CD8-positive, alpha-beta memory T cell (primary cell): ENCODE measurements at places on chromosomes 2 and 18.

GRCh38 chr2:130288467-130289403, 54.0 kb upstream of the IMP4 start:
- DNase-seq, result no peak
- H3K4me3 ChIP-seq, result no peak overlapping the region
- H3K36me3 ChIP-seq, result no peaks in the 10 kb centered on the region
- no peaks in the 10 kb centered on the region for H3K4me1 ChIP-seq
- H3K27me3 ChIP-seq, result no peaks in the 10 kb centered on the region
- no peak overlapping the region for H3K27ac ChIP-seq

- no peak overlapping the region for H3K27ac ChIP-seq
- no peaks in the 10 kb centered on the region for H3K4me1 ChIP-seq
- no peaks in the 10 kb centered on the region for H3K36me3 ChIP-seq
- H3K4me3 ChIP-seq, result no peak overlapping the region
- no peak for DNase-seq
Measured at GRCh38 chr18:76126327-76126726, 368.7 kb downstream of the ZNF516 start.

GRCh38 chr2:167933097-167933814, 314.1 kb downstream of the STK39 start:
- DNase-seq, result no peak
- no peak overlapping the region for H3K27ac ChIP-seq
- no peaks in the 10 kb centered on the region for H3K4me1 ChIP-seq
- no peaks in the 10 kb centered on the region for H3K36me3 ChIP-seq
- H3K27me3 ChIP-seq, result no peaks in the 10 kb centered on the region

DNA sequence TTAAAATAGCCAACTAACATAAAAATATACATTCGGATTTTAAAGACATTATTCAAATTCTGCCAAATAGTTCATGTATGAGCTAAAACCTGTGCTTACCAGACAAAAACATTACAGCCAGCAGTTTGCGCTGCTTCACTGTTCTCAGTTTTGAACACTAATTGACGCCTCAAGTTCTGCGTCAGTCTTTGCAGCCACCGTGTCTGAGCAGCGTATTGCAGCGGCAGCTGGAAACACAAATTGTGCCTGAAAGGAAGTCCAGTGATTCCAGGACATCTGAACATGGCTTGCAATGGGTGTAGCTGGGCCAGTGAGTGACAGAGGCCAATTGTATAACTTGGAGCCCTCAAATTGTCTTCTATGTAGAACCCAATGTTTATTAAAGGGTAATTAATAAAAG, 267.6 kb downstream of the TFCP2L1 start:
- no peak for DNase-seq
- H3K27me3 ChIP-seq, result no peaks in the 10 kb centered on the region
- H3K27ac ChIP-seq, result no peak overlapping the region
- H3K36me3 ChIP-seq, result no peaks in the 10 kb centered on the region
- no peak overlapping the region for H3K4me3 ChIP-seq
- H3K4me1 ChIP-seq, result no peaks in the 10 kb centered on the region

- no peaks in the 10 kb centered on the region for H3K36me3 ChIP-seq
- H3K27me3 ChIP-seq, result no peaks in the 10 kb centered on the region
- DNase-seq, result no peak
- no peak overlapping the region for H3K4me3 ChIP-seq
- H3K27ac ChIP-seq, result no peak overlapping the region
Measured at GRCh38 chr2:147051248-147051647, 793.6 kb upstream of the ACVR2A start.

GRCh38 chr18:74116633-74117554, 30.7 kb downstream of the FBXO15 start:
- DNase-seq, result no peak
- H3K4me1 ChIP-seq, result no peaks in the 10 kb centered on the region
- H3K27ac ChIP-seq, result no peak overlapping the region
- no peak overlapping the region for H3K4me3 ChIP-seq
- no peaks in the 10 kb centered on the region for H3K36me3 ChIP-seq

GRCh38 chr2:239468491-239469105, 67.8 kb upstream of the HDAC4 start:
- no peak overlapping the region for H3K27ac ChIP-seq
- no peaks in the 10 kb centered on the region for H3K27me3 ChIP-seq
- H3K4me1 ChIP-seq, result no peaks in the 10 kb centered on the region
- no peaks in the 10 kb centered on the region for H3K36me3 ChIP-seq
- no peak for DNase-seq

GRCh38 chr2:237662671-237663093, 35.3 kb downstream of the LRRFIP1 start:
- no peaks in the 10 kb centered on the region for H3K27me3 ChIP-seq
- no peak overlapping the region for H3K4me3 ChIP-seq
- H3K4me1 ChIP-seq, result no peaks in the 10 kb centered on the region

DNA sequence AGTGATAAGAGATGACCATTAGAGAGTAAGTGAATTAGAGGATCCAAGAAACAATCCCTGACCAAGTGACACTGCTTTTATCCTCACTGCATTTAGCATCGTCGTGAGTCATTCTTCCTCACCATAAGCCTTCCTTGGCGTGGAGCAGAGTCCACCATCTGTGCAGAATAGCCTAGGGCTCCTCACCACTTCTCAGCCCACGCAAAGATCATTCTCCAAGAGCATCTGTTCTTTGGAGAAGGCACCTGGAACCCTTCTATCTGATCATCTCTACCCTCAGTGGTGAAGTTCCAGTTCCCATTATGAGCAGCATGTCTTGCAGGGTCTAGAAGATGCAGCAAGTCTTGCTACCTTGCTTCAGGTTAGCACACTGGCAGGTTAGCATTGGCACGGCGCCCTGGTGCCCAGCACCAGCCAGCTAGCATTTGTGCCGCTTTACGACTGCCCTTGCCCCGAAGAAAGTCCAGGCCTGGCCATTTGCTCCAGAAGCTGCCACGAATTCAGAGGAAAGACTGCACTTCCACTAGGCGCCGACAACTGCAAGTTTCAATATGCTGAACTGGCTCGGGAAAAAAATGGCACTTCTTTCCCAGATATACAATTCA, 225.8 kb downstream of the TTC32 start:
- H3K36me3 ChIP-seq, result no peaks in the 10 kb centered on the region
- no peaks in the 10 kb centered on the region for H3K27me3 ChIP-seq
- no peak overlapping the region for H3K27ac ChIP-seq
- no peaks in the 10 kb centered on the region for H3K4me1 ChIP-seq
- no peak for DNase-seq
- H3K4me3 ChIP-seq, result no peak overlapping the region

GRCh38 chr18:80229363-80229762, 18.0 kb downstream of the PARD6G start:
- H3K27ac ChIP-seq, result no peak overlapping the region
- no peaks in the 10 kb centered on the region for H3K27me3 ChIP-seq
- no peak overlapping the region for H3K4me3 ChIP-seq
- no peak for DNase-seq
- H3K36me3 ChIP-seq, result no peaks in the 10 kb centered on the region

GRCh38 chr18:70116949-70117348, 88.5 kb downstream of the RTTN start:
- H3K27ac ChIP-seq, result no peak overlapping the region
- DNase-seq, result no peak
- no peaks in the 10 kb centered on the region for H3K4me1 ChIP-seq
- H3K36me3 ChIP-seq, result peaks cover 3% of the 10 kb centered on the region
- H3K4me3 ChIP-seq, result no peak overlapping the region

GRCh38 chr2:127701651-127702394, 526 bp downstream of the SFT2D3 start:
- peaks cover 41% of the 10 kb centered on the region for H3K4me1 ChIP-seq
- peaks cover 13% of the 10 kb centered on the region for H3K36me3 ChIP-seq
- H3K27me3 ChIP-seq, result no peaks in the 10 kb centered on the region
- DNase-seq, result peak; percentile 86

GRCh38 chr2:168459256-168459655, 3.2 kb downstream of the CERS6 start:
- DNase-seq, result no peak
- H3K36me3 ChIP-seq, result no peaks in the 10 kb centered on the region
- H3K27ac ChIP-seq, result no peak overlapping the region
- H3K4me3 ChIP-seq, result no peak overlapping the region

GRCh38 chr18:24010673-24011072, 3.9 kb upstream of the TTC39C start:
- H3K4me3 ChIP-seq, result peak overlapping the region; percentile 19
- H3K4me1 ChIP-seq, result peaks cover 72% of the 10 kb centered on the region
- no peaks in the 10 kb centered on the region for H3K27me3 ChIP-seq
- no peaks in the 10 kb centered on the region for H3K36me3 ChIP-seq
- H3K27ac ChIP-seq, result no peak overlapping the region
- no peak for DNase-seq

GRCh38 chr2:16653083-16653375, 12.6 kb downstream of the CYRIA start:
- no peak overlapping the region for H3K4me3 ChIP-seq
- no peak for DNase-seq
- H3K27ac ChIP-seq, result no peak overlapping the region

DNA sequence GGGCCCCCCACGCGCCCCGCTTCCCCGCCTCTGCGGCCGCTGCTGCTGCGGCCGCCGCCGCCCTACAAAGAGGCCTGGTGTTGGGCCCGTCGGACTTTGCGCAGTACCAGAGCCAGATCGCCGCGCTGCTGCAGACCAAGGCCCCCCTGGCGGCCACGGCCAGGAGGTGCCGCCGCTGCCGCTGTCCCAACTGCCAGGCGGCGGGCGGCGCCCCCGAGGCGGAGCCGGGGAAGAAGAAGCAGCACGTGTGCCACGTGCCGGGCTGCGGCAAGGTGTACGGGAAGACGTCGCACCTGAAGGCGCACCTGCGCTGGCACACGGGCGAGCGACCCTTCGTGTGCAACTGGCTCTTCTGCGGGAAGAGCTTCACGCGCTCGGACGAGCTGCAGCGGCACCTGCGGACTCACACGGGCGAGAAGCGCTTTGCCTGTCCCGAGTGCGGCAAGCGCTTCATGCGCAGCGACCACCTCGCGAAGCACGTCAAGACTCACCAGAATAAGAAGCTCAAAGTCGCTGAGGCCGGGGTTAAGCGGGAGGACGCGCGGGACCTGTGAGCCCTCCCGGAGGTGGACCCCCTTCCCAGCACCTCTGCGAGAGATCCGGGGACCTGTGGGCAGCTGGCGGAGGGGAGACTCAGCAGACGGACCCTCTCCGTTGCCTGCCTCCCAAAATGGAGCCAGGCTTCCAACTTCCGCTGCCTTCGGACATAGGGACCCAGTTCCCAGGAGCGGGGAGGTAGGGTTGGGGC, 1.9 kb downstream of the SP5 start:
- H3K27me3 ChIP-seq, result peaks cover 48% of the 10 kb centered on the region
- peaks cover 32% of the 10 kb centered on the region for H3K4me1 ChIP-seq
- no peak overlapping the region for H3K4me3 ChIP-seq
- peak; percentile 23 for DNase-seq
- no peaks in the 10 kb centered on the region for H3K36me3 ChIP-seq

- no peaks in the 10 kb centered on the region for H3K4me1 ChIP-seq
- H3K36me3 ChIP-seq, result no peaks in the 10 kb centered on the region
- DNase-seq, result no peak
- H3K27ac ChIP-seq, result no peak overlapping the region
- H3K4me3 ChIP-seq, result no peak overlapping the region
Measured at GRCh38 chr2:200039724-200040650, 84.6 kb downstream of the MAIP1 start.

GRCh38 chr2:56012221-56012765, 88.7 kb upstream of the EFEMP1 start:
- no peaks in the 10 kb centered on the region for H3K27me3 ChIP-seq
- H3K4me3 ChIP-seq, result no peak overlapping the region
- DNase-seq, result no peak
- no peaks in the 10 kb centered on the region for H3K4me1 ChIP-seq

DNA sequence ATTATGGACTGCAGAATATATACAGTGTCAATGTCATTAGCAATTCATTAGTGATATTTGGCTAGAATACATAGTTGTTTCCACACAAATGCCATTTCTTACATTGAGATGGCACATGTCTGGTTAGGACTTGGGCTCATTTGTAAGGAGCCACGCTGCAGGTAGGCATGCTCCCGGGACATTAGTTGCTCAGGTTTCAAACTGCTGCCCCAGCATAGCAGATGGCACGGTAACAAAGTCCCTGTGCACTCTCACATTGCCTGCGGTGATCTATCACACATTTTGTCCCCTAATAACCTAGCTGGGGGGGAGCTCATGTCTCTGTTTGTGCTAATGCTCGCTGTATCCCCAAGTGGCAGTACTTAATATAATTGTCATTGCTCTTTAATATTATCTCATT, 185.1 kb downstream of the NEDD4L start:
- no peaks in the 10 kb centered on the region for H3K36me3 ChIP-seq
- DNase-seq, result no peak
- no peaks in the 10 kb centered on the region for H3K4me1 ChIP-seq
- no peaks in the 10 kb centered on the region for H3K27me3 ChIP-seq
- no peak overlapping the region for H3K27ac ChIP-seq

DNA sequence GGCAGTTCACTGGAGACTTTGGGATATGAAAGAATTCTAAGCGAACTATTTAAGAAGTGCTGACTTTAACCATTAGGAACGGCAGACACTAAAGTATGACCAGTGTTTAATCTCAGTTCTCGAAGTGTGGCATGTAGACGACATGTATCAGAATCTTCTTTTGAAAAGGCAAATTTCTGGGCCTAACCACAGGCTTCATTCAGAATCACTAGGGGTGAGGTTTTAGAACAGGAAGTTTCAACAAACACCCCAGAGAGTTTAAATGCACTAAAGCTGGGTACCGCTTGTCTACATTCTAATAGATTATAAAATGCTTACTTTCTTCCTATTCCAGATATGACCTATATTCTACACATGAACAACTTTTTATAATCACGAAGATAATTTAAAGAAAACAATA, 180.3 kb downstream of the ANKRD44 start:
- H3K36me3 ChIP-seq, result peaks cover 24% of the 10 kb centered on the region
- H3K4me1 ChIP-seq, result peaks cover 66% of the 10 kb centered on the region
- no peaks in the 10 kb centered on the region for H3K27me3 ChIP-seq
- no peak overlapping the region for H3K4me3 ChIP-seq
- peak; percentile 62 for DNase-seq

GRCh38 chr18:63953811-63954210, 4.7 kb downstream of the HMSD start:
- DNase-seq, result no peak
- no peaks in the 10 kb centered on the region for H3K36me3 ChIP-seq
- H3K4me1 ChIP-seq, result no peaks in the 10 kb centered on the region
- H3K4me3 ChIP-seq, result no peak overlapping the region
- H3K27me3 ChIP-seq, result no peaks in the 10 kb centered on the region
